NK-92 treated with Interleukin-12 subunit alpha and Interleukin-12 subunit beta, amount 100 ng/mL, for 24 hours (cell line): ENCODE measurements at places on chromosomes 3 and 15.

DNA sequence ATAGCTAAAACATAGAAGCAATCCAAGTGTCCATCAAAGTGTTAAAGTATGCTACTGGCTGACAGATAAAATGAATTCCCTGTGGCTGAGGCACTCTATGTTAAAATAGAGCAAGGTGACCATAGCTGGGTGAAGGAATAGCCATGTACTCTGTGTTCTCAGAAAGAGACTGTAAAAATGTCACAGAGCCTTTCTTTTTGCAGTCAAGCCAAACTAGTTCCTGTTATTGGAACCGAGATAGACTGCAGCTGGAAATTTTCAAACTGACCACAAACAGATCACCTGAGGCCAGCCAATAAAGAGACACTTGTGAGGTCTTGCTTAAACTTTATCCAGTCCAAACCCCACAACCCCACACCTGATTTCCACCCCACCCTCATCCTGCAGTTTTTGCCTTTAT, 422.8 kb upstream of the NAALADL2 start:
- DNase-seq: no peak

- DNase-seq: no peak
These were observed 543.0 kb upstream of the KCNMB2 start for GRCh38 chr3:177992993-177993970.

GRCh38 chr3:15528854-15529537, 7.5 kb upstream of the COLQ start:
- DNase-seq: no peak

DNA sequence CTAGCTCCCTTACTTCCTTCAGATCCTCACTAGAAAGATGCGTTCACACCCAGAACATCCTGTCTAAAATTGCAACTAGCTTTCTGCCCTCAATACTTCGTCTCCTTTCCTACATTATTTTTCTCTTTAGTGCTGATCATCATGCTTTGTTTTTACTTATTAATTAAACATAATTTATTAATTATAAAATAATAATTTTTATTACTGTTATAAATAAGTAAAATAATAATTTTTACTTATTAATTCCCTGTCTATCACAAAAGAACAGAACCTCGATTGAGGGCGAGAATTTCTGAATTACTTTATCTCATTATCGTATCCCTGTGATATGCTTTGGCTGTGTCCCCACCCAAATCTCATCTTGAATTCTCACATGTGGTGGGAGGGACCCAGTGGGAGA, 41.3 kb downstream of the GOLIM4 start:
- DNase-seq: no peak

- no peak for DNase-seq
These were observed 15.8 kb downstream of the CX3CR1 start for GRCh38 chr3:39264053-39264452.

DNA sequence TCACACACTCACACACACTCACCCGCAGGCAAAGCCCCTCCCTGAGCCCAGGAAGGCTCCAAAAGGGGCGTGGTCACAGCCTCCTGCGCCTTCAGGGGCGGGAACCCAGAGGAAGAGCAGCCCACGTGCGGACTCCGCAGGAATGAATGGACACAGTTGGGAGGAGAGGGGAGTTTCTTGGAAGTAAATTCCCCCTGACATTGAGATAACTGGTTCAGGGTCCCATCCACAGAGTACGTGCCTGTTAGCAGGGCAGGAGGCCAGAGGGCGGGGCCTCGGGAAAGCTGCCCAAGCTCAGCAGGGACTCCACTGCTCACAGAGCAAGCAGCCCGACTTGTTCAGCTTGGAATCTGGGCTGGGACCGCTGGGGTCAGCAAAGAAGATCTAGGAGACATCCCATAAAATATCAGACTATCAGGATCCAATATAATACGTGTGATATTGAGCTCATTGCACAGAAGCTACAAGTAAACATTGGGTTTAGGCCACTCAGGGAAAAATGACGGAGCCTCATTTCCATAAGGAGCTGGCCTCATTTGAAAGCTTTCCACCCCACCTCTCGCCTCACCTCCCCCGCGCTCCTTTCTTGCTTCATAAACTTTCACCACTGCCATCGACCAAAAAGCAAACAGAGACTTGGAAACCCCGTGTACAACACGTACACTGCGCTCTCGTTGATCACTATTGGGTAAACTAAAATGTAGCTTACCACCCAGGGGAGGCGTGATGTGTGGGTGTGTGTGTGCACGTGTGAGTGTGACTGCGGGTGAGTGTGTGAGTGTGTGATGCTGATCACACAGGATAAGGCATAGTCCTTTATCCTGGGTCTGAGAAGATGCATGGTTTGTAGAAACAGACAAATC, 36.0 kb downstream of the TM2D3 start:
- DNase-seq: no peak
